ENCODE measurements at places on chromosomes 1 and 21. TPM values are rescaled to one million over a fixed set of nuclear protein-coding genes. Genes with fewer than 3 reads are reported as not detected.

DNA sequence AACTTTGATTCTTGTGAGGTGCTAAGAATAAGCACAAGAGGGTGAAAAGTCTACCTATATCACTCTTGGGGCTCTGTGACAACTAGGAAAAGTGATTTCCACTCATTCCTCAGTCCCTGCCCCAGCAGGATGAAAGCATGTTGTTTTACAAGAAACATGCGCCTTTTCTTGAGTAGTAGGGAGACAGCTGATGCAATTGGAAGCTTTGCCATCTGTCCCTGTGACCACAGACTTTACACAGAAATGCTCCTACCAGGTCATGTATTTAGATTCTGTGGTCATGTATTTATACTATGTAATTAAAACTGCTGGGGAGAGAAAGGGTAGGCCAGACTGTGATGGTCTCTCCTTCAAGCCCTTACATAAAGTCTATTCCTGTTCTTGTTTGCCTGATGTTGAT is 445.5 kb downstream of the PTPRC start:
- DNase-seq: no peak

DNA sequence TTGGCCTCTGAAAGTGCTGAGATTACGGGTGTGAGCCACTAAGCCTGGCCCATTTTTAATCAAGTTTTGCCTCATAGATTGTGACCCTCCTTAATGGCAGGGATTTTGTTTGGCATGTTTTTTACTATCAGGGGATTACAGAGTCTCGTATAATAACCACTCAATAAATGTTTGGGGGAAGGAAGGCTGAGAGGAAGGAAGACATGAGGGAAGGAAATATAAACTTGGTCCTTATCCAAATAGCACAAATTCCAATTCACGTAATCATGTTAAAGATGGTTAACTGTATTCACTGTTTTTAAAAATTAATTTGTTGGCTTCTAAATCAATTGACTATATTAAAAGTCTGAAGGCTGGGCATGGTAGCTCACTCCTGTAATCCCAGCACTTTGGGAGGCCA is 30.9 kb upstream of the SERTAD4 start:
- DNase-seq: no peak

DNA sequence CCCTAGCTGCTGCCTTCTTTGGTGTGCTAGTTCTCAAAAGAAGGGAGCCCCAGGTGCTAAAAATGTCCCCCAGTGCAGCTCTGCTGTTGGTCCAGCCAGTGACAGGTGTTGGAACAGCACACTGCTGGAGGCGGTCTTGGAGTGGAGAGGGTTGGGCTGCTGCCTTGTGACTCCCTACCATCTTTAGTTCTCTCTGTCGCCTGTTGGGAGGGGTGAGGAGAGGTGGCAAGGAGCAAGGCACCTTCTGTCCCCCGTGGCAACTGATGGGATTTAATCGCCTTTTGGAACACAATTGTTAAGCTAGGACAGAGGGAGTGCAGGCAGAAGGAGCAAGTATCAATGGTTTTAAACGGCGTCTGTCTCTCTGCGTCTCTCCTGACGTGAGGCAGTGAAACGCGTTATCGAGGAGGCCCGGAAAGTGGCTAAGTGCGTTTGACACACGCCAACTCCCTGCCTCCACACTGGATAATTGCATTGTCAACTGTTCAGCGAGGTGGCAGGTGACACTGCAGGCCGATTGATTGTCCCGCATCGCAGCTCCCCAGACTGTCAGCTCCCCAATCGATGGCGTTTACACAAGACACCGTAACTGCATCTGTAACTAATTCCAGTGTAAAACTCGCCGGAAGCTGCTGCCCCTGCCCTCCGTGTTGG is 34.0 kb downstream of the TMEM53 start:
- no peak for DNase-seq

GRCh38 chr21:18877917-18878316 is 474.3 kb upstream of the TMPRSS15 start:
- DNase-seq: no peak

GRCh38 chr1:192159014-192159413 is 752 bp downstream of the RGS18 start:
- no peak for DNase-seq

GRCh38 chr1:216285052-216285451 is 138.2 kb downstream of the USH2A start:
- no peak for DNase-seq

DNA sequence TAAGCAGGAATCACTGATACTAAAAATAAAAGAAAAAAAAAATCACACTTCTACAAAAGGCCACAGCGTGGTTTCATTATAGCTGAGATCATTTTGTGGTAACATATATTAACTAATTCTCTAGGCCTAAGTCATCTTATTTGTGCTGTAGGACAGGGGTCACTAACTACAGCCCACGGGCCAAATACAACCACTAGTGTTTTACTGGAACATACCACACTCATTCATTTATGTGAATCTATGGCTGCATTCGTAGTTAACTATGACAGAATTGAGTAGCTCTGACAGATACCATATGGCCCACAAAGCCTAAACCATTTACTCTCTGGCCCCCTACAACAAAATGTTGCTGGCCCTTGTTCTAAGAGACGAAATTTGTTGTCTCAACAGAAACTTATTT is 224.4 kb downstream of the VAV3 start:
- DNase-seq: no peak

DNA sequence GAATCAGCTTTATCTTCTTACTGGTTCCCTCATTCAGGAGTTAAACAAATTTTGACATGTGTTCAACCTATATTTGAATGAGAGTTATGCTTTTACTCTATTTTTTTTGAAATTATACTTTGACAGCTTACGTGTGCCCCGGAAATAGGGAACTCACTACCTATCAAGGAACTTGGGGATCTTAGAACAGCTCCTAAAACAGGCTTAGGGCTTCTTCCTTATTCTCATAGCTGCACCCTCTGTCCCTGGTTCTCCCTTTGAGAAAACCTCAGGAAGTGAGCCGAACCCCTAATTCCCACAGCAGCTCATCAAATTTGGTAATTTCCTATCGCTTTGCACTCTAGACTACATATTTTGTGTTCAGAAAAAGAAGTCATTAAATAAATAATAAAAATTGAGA is 81.2 kb upstream of the RUNX3 start:
- no peak for DNase-seq

DNA sequence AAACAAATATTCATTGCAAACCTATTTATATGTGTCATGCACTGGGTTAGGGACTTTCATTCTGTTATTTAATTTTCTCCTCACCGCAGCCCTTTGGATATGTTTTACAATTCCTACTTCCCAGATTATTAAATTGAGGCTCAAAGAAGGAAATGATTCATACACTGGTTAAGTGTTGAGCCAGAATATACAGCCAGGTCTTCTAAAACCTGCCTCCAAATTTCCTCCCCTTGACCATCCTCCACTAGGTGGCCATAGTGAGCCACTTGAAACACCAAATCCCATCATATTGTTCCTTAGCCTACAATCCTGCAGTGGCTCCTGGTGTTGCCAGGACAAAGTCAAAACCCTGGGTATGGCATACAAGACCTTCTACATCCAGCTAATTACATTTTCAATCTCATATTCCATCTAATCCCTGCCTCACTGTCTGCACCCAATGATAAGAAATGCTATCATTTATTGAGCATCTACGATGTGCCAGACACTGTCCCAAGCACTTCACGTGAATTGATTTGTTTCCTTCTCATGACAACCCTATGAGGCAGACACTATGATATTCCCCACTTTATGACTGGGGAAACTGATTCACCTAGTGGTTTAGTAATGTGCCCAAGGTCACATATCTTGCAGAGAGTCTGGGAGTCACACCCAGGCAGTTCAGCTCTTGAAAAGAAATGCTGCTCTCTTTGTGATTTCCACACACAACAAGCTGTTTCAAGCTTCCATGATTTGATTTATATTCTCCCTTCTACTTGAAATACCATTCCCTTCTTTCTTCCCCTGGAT is 23.6 kb upstream of the KIRREL1 start:
- no peak for DNase-seq

DNA sequence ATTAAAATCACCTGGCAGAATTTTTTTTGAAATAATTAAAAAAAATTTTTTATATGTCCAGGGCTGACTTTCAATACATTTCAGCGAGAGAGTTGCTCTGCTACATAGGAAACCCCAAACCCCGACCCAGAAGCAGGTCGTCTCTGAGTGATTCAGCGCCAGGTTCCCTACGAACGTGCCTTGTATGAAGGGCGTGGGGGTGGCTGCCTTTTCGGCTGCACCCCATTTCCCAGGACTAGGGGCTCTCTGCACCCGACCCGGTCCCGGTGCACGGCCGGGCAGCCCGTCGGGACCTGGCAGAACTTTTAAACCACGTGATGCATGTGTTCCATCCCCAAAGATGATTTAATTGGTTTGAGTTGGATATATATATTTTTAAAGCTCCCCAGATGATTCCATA is 15.8 kb upstream of the SCYL3 start:
- DNase-seq: no peak

DNA sequence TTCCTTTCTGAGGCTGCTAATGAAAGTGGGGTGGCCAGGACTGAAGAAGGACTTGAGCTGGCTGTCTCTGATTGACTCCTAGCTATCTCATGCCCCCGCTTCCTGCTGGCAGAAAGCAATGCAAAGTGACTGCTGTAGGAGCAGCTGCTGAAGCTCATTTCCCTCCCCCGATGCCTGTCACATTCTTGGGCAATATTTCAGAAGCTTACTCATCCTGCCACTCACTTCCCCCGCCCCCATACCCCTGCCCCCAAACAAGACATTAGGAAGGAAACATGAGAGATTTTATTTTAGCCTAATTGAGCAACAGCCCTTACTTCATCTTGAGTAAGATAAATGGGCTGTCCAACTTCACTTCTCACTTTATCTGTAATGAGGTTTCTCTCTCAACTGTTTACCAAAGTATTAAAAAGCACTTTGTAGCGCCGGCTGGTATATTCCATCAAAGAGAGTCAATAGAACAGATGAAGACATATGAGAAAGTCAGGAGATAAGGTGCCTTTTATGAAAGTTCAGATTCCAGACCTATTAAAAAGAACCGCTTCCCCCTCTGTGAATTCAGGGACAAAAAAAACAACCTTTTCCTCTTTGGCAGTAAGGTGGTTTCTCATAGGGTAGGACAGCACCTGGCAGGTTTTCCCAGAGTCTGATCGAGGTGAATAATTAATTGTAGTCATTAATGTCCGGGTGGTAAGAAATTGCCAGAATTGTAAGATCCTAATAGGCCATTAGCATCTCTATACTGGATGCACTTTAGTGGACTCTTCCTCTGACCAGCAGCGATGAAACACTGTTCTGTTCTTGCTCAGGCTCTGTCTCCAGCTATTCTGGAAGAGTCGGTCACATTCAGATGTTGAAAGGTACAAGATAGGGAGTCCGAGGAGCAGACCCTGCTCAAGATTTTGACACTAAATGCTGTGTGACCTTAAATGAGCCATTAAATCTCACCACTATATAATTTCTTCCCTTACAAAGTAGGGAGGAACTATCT is 70.2 kb downstream of the SH3GLB1 start:
- peak; percentile 14 for DNase-seq

GRCh38 chr1:228904222-228904621 is 168.9 kb downstream of the RHOU start:
- DNase-seq: no peak

DNA sequence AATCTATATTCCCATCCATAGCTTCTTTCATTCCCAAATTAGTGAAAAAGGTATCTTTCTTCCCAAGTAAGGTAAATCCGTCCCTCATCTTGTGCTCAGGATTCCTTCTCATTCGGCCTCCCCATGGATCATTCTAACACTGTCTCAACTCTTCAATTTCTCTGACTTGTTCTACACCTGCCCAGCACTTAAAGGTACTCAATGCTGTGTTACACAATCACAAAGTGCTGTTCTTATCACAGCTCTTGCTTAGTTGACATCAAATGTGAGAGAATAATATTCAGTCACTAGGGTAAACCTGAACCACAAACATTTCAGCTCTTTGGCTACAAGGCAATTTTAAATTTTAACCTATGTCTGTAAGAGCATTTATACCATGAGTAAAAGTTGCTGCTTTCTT is 94.8 kb downstream of the DIRAS3 start:
- no peak for DNase-seq

- no peak for DNase-seq
Measured at GRCh38 chr1:51926171-51926812, 47.8 kb upstream of the NRDC start.

DNA sequence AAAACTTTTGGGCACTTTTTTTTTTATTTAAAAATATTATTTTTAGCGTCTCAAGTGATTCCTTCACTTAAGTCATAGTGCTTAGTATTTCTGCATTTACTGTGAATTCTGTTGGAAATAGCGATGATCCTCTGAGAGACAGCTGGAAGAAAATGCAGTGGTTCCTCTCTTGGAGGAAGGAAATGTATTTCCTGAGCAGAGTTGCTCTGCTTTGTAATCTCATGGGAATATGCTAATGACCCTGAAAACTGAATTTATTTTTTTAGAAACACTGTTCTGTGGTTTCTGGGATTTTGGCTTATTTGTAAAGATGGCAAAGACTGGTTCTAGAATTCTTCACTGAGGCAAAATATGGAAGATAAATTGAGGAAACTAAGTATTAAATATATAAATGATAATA is 88.9 kb downstream of the NTNG1 start:
- DNase-seq: no peak

DNA sequence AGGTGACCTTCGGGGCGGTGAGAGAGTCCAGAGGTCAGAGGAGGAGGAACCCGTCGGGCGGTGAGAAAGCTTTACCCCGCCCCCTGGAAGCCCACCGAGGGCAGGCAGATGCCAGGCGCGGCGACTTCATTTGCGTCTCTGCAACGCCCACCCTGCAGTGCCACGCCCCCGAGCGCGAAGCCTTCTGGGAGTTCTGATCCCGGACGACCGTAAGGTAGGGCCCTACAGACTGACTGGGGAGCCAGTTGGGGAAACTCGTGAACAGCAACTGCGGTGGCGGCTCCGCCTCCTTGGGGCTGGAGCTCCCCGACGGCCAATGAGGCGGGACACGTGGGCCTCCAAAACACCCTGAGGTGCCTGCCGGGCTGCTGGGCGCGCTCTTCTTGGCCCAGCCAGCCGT is 46.0 kb upstream of the EDARADD start:
- no peak for DNase-seq

GRCh38 chr1:60129911-60130310 is 56.3 kb upstream of the C1orf87 start:
- no peak for DNase-seq

DNA sequence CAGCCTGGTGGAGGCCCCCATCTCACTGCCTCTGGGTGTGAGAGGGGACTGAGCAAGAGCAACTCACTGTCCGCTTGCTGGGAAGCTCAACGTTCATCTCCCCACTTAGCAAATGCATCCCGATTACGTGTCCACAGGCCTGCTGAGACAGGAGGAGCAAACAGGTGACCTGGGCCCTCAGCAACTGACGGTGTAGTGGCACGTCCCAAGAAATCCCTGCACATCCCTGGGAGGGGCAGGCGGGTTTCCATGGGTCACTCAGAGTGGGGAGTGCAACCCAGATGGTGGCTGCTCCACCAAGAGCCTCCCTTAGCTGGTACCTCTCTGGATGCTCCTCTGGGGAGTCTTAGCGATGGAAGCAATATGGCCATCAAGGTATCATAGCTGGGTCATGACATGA is 229.4 kb downstream of the DYRK1A start:
- no peak for DNase-seq

The OLIG2 gene
- total RNA-seq: not detected

The ST6GALNAC3 gene
- 0.53 TPM for total RNA-seq

The S100A7A gene
- total RNA-seq: not detected

The FCER1G gene
- 1.4 TPM for total RNA-seq

The PTPN22 gene
- total RNA-seq: 39.9 TPM
